HS-5 (cell line): ENCODE measurements at places on chromosomes 7 and 10.
A peak's percentile ranks its signal among the peaks of the same experiment; 100 is the strongest.

GRCh38 chr7:117322741-117323304, at the start of gene WNT2:
Gene WNT2, minus strand, starts transcription at chr7:117323058. Its CDS starts 69 bp downstream, at chr7:117322989.
- no peak for DNase-seq

- no peak for DNase-seq
Observed at GRCh38 chr10:110859973-110860376, 11.8 kb upstream of the PDCD4 start.

DNA sequence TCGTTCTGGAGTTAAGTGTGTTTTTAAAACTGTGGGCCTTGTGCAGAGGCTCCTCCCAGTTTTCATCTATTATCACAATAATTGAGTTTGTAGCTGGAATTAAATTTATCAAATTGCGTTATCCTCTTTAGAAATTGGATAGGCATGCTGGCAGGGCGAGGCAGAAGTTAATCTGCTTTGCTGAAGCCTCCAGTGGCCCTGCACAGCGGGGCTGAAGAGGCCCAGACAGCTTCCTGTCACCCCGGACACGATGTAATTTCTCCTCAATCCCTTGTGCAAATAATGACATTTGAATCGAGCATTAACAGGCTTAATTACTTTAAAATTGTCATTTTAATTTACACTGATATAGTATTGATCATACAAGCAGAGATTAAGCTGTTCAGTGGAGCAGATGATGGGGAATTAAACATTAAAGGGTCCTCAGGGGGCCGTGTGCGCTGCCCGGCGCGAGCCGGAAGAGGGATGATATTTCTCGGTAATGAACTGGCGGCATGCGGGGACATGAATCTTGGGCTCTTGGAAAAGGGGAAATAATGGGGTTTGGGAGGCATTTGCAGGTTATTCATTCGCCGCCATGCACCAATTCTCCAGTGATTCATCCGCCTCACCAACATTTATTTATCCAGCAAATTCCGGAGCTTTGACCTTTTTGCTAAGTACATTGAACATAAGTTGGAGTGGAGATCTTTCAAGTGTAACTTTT, 118.5 kb downstream of the NKX6-2 start:
- no peak for DNase-seq

DNA sequence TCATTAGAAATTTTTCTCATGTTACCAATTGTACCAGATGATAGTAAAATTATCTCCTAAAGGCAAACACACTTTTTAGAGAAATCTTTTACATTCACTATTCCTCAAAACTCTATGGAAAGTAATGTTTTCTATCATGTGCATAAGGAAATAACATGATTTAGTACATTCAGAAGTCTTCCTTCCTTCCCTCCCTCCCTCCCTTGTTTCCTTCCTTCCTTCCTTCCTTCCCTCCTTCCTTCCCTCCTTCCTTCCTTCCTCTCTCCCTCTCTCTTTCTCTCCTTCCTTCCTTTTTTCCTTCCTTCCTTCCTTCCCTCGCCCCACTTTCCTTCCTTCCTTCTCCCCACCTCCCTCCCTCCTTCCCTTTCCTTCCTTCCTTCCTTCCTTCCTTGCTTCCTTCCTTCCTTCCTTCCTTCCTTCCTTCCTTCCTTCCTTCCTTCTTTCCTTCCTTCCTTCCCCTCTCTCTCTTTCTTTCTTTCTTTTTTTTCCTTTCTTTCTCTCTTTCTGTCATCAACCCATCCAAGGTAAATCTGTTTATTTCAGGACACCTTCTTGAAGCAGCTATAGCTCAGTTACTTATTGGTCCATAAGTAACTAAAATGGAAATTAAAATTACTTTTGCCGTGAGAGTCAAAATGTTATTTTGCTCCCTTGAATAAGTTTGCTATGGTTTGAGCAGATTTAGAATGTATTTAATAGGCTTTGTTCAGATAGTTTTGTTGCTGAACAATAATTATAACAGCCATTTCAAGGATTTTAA, 197.9 kb downstream of the PLXDC2 start:
- DNase-seq: no peak

- no peak for DNase-seq
Observed at GRCh38 chr7:24340727-24341126, 56.7 kb downstream of the NPY start.

- no peak for DNase-seq
Observed at GRCh38 chr7:71706597-71706975, 574.6 kb downstream of the GALNT17 start.

- DNase-seq: no peak
Observed at GRCh38 chr10:5522913-5523560, 1.7 kb upstream of the CALML3 start.

DNA sequence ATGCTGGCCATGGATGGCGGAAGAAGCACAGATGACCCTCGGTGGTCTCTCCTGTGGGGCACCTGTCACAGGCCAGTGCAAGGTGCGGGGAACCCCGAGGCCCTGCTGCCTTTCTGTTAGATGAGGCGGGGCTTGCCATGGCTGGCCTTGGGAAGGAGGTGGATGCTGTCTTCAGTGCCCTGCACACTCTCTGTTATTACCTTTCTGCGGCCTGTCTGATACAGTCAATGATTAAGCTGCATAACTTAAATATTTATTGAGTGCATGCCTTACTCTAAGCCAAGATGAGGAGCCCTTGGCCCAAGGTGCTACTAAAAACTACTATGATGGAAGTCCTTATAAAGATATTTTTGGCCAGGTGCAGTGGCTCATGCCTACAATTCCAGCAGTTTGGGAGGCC, 36.7 kb upstream of the MNX1 start:
- DNase-seq: no peak

DNA sequence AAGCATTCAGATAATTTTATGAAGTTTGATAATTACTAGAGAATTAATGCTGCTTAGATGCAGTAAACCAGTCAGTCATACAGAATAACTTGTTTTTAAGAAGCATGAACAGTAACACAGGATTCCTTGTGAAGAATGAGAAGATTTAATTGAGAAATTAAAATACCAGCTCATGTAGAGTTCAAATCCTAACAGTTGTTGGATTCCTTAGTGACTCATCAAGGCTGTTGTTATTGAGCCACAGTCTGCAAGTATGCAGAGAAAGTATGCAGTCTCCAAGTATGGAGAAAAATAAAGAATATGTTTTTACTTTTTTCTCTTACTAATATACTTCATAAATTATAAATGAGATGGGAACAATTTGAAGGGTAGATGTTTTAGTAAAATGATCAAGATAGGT, 30.2 kb upstream of the CYP26C1 start:
- no peak for DNase-seq

DNA sequence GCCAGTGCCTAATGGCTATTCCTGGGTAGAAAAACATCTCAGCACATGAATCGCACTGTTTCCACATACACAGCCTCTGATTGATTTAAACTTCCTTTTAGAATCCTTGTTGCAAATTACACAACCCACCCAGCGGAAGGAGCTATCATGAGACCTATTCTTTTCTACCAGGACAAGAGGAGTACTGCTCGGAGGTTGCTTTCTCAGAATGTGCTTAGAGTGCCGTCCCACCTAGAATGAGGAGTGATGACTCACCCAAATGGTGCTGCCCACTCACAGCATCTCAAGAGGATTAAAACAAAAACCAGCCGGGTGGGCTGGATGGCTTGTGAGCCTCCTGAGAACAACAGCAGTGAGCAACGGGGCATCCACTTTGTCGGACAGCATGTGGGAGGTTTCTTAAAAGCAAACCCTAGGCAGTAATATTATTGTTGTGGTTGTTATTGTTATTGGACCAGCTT, 128.9 kb downstream of the DGKI start:
- no peak for DNase-seq

- DNase-seq: no peak
Observed at GRCh38 chr7:1275451-1276381, 43.0 kb downstream of the UNCX start.

DNA sequence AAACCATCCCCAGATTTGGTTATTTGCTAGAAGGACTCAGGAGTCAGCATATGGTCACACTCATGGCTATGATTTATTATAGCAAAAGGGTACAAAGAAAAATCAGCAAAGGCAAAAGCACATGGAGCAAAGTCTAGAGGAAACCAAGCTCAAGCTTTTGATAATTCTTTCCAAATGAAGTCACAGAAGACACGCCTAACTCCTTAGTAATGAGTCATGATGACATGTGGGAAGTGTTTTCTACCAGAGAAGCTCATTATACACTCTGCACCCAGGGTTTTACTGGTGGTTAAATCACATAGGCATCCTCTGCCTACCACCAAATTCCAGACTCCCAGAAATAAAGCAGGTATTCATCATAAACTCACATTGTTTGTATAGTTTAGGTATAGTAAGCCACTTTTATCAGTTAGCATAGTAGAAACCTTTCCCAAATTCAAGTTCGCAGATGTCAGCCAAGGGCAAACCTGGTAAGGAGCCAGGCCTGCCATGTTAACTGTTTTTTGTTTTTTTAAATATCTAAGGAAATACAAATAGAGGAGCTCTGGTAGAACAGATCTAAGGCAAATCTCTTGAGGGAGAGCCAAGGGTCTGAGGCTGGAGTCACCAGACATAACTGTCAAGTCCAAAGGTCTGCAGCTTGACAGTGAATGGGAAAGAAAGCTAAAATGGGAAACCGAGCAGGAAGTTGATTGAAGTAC, 15.4 kb upstream of the HIBADH start:
- DNase-seq: peak; percentile 97

GRCh38 chr10:129483430-129484010, 16.5 kb downstream of the MGMT start:
- DNase-seq: no peak

DNA sequence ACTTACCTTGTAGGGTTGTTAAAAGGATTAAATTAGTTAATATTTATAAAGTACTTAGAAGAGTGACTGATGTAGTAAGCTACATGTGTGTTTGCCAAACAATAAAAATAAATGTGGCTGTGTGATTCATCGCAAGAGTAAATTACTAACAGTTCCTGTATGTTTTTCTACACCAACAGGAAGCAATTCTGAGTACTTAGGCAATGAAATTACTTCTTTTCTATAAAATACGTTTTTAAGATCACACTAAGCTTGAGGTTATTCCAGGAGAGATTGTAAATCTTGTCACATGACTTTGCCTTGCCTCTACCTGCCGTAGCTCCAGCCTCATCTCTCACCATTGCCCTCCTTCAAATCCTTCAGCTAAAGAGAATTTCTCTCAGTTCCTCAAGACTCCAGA, 18.1 kb upstream of the GSTK1 start:
- peak; percentile 28 for DNase-seq

- DNase-seq: no peak
Observed at GRCh38 chr10:5595591-5595990, 70.8 kb downstream of the ASB13 start.

DNA sequence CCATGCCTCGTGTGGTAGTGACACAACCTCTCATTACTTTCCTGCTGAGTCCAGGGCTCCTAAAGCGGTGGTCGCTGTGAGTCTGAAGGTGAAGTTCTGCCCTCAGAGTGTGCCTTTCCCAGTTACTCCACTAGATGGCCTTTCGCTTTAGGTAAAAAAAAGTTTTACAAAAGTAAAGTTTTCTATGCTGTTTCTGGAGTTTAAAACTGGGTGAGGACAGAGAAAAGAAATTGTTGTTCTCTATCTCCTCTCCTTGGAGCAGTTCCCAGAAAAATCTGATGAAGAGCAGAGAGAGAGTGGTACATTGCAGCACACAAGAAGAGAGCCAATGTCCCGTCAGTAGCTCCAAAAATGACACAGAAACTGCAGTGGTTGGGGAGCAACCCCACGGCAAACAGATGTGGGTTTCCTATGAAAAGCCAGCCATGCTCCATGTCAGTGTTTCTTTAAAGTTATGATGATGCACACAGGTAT, 257.1 kb downstream of the GLI3 start:
- no peak for DNase-seq

DNA sequence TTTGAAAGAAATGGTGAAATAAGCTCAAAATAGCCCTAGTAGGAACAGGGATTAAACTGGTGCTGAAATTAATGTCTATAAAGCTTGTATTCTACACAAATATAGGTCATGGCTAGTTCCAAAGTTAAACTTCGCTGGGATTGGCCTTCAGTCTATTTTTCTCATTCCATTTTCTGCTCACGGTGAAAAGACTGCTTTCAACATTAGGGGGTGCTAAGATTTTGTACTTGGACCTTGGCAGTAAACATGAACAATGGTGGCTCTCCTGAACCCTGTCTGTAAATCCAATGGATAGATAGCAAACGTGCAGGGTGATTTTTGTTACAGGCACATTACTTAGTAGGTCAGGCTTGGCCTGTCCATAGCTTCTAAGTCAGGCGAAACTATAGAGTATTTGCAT, 36.0 kb upstream of the RSU1 start:
- DNase-seq: no peak

DNA sequence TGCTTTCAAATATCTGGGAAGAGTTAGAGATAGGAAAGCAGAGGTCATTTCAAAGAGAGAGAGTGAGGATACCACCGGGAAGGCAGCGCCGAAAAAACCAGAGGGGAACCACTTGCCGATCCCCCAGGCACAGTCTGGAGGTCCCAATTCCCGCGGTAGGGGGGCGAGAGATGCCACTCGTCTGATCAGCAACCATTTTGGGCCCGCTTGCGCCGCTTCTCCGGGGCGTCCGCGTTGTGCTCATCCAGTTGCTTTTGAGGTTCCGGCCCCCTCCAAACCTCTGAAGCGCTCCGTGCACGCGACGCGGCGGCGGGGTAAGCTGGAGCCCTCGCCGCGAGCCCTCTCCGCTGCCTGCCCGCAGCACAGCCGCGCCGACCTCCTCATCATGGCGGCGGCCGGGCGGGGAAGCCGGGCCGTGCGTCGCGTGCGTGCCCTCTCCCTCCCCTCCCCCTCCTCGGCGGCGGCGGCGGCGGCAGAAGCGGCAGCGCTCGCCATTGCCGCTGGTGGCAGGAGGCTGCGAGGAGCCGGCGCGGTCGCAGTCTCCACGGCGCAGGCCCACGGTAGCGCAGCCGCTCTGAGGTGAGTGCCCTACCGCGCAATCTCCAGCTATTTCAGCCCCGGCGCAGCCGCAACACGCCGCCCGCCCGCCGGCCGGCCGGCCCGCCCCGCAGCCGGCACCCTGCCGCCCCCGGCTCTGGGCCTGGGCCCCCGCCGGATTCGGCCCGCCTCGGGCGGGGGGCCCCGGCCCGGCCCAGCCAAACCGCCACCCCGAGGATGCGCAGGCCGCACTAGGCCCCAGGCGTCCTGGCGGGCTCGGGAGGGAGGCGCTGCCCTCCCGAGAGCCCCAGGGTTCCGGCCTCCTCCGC, at the start of gene NRF1:
NRF1 (plus strand) TSS at position 475 of the 866 bp plus-strand sequence. CDS start 45,632 bp downstream, outside the sequence.
- DNase-seq: no peak

GRCh38 chr7:77320714-77321113, 95.4 kb downstream of the GSAP start:
- DNase-seq: no peak

GRCh38 chr10:120945801-120946302, 94.7 kb downstream of the WDR11 start:
- DNase-seq: no peak
